ENCODE measurements at places on chromosomes 2 and 18.

GRCh38 chr2:75135776-75136400, 63.4 kb downstream of the TACR1 start:
- DNase-seq, result no peak

DNA sequence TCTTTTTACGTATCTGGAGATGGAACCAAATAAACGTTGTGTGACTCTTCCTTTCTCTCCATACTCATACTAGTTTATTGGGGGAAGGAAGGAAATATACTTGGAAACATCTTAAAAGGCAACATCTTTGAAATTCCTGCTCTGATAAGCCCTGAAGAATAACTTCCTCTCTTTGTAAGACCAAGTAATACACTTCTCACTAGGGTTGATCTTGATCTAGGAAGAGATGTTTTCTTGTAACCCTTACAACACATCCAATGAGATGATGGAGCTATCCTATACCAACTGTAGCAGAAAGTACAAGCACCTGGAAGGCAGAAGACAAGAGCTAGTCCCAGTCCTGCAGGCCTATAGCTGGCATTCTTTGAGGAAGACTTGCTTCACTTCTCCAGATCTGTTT, 2.0 kb downstream of the ANKRD44 start:
- no peak for DNase-seq

GRCh38 chr2:195364015-195364965, 292.7 kb upstream of the SLC39A10 start:
- DNase-seq, result peak; percentile 17

DNA sequence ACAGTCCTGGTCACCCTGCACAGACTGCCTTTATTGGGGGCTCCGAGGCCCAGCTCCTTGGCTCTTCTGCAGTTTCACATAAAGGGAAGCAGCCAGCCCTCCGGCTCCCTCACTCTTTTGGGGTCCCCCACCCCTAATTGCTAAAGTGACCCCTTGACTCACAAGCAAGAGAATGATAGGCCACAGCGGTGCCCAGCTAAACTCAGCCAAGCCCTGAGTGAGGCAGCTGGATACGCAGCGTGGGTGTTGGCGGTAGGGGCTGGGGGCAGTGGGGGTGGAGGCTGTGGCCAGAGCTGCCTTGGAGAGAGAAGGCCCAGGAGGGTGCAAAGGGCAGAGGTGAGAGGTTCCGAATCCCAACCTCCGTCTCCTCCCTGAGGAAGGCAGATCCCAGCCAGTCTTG, 25.5 kb upstream of the ALPP start:
- no peak for DNase-seq

DNA sequence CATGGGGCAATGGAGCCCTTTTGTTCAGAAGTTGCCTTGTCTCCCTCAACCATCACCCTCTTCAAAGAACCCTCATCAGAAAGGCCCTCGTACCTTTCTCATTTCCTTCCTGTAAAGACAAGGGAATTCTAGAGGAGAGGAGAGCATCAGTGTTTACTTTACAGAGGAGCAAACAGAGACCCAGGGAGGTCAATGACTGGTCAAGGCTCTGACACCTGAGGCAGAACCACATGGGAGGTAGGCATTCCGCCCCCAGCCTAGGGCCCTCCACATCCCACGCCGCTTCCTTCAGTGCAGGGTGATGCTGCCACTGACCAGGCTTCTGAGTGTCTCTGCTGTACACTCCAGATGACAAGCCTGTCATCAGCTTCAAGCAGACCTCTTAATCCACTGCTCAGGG, 104.7 kb downstream of the NRP2 start:
- no peak for DNase-seq

DNA sequence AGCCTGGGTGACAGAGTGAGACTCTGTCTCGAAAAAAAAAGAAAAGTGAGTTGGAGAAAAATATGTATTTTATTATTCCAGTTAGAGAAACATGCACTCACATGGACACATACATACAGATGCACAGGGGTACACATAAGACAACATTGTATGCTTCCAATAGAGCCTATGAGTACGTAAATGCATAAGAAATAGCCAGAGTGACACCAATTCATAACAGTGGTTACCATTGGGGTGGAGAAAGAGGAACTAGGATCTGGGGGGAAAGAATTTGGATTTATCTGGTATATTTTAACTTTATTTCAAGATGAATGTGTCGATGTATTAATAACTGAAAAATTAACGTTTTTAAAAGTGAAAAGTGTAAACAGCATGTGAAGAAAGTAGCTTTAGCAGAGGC, 16.1 kb downstream of the IL36A start:
- no peak for DNase-seq

DNA sequence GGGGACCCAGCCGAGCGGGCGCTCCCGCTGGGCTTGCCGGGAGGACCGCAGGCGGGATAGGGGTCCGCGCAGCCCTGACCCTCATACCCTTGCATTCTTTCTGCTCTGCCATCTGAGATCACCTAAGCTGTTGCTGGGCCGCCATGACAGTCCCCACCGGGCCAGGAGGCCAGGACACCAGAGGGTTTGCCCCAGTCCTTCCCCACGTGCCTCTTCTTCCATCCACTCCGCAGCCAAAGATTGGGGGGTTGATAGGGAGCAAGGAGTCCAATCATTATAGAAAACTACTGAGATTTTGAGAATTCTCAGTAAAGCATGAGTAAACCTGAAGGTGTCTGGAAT, 453 bp upstream of the GRB14 start:
- DNase-seq, result no peak

DNA sequence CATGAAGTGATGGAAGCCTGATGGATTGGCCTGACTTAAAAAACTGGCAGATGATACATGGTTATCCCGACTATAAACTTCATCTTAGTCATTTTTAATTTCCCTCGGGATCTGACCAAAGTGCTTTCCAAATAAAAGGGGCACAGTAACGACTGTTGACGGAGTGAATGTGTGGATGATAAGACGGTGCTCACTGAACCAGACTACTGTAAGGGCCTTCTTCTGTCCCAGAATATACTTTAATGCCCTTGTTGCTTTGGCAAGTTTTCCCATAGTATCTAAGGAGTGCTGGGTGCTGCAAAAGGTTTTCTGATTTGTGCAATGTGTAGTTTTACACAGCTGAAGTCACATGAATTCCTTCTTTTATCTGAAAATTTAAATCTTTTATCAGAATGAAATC, 373.5 kb downstream of the DSEL start:
- no peak for DNase-seq

DNA sequence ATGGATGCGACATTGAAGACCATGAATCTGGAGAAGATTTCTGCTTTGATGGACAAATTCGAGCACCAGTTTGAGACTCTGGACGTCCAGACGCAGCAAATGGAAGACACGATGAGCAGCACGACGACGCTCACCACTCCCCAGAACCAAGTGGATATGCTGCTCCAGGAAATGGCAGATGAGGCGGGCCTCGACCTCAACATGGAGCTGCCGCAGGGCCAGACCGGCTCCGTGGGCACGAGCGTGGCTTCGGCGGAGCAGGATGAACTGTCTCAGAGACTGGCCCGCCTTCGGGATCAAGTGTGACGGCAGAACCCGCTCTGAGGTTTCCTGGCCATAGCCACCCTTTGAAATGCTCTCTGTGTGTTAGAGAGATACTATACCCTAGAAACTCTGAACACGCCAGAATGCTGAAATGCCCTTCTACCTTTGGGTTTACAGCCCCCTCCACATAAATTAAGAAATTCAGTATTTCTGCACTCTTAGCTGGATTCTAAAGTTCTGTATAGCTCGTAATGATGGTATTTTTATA, 659 bp downstream of the CHMP1B start:
- DNase-seq, result peak; percentile 69

DNA sequence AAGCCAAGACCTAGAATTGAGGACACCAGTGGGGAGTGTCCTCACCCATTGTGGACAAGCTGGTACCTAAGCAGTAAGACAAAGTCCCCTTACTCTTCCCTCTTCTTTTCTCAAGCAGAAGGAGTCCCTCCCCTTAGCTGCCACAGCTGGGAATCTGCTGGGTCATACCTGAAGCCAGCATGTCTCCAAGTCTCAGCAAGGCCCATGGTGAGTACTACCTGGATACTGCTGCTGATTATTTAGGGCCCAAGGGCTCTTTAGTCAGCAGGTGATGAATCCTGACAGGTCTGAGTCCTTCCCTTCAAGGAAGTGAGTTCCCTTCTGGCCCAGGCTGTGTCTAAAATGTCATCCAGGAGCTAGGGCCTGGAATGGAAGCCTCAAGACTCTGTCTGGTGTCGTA, 198.6 kb upstream of the STK17B start:
- DNase-seq, result no peak

DNA sequence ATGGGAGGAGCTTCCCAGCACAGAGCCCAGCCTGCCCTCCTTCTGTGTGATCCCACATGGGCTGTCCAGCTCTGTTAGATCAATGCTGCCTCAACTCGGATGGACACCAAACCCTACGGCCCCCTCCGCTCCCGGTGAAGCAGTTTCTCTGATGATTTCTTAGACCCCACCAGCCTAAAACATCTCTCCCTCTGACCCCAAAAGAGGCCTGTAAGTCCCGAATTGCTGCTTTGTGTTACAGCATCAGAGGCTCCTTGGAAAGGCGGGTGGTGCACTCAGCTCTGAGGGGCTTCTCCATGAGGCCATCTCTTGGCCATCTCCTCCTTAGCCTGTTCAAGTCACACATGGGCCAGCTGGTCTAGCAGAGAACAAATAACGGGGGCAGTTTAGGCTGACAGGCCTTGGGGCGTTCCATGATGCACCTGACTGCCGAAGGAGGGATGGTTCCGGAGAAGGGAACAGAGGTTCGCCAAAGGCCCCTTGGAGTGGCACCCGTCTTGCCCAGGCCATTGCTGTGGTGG, 240.7 kb downstream of the SH3RF3 start:
- no peak for DNase-seq

DNA sequence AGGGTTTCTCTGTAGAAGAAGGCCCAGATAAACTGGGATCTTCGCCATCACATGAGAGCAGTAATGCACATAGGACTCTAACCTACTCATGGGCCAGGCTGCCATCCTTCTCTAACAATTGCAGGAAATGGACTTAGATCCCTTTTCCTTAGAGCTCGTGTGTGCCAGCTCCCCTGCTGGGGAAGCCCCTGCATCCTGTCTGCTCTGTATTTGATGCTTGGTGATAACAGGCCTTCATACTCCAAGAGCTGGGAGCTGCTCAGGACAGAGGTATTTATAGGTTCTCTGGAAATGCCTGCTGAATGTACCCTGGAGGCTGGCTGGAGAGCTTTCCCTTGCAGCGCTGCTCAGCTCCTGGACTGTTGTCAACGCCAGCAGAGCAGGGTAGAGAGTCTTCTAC, 249.6 kb downstream of the MTX2 start:
- no peak for DNase-seq

GRCh38 chr2:53886406-53887280, 26.9 kb upstream of the GPR75 start:
- DNase-seq, result no peak

- DNase-seq, result no peak
Observed at GRCh38 chr2:57920342-57920939, 126.2 kb upstream of the VRK2 start.

- no peak for DNase-seq
Observed at GRCh38 chr2:32976409-32977063, 29.8 kb downstream of the LTBP1 start.

- DNase-seq, result no peak
Observed at GRCh38 chr2:120593921-120594686, 141.6 kb upstream of the GLI2 start.

DNA sequence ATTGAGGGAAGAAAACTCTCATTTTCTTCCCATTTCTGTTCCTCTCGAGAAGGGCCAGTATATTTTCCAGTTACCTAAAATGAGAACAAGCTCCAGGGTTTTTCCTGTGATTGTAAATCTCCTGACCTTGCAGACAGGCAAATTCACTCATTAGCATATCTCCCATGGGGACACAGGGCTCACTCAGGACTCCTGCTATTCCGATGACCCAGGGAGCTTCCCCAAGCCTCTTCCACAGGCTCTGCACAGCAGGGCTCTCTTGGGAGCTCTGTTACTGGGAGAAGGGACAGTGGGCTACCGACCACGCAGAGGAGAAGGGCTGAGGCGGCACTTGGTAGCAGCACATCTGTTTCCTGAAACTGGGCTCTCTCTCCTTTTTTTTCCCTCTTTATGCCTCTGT, 135.2 kb upstream of the CAPN13 start:
- DNase-seq, result no peak

GRCh38 chr2:207484444-207485391, 45.0 kb upstream of the CREB1 start:
- no peak for DNase-seq

- no peak for DNase-seq
Observed at GRCh38 chr2:177612659-177613058, 220.1 kb downstream of the AGPS start.

DNA sequence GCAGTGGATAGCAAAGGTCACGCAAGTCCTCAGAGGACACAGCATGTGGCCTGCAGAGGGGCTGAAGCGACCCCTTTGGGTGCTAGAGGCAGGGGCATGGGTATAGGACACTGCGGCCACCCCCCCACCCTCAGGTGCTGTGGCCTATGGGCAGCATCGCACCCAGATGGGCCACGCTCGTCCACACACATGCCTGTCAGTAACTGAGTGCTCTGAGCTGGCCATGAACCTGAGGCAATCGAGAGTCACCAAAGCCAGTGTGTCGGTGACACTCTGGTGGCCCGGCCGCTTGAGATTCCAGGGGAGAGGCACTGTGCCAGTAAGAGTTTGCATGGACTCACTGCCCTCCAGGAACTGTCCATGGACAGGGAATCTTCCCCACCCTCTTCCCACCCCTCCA, 22.7 kb upstream of the PTPN2 start:
- no peak for DNase-seq

DNA sequence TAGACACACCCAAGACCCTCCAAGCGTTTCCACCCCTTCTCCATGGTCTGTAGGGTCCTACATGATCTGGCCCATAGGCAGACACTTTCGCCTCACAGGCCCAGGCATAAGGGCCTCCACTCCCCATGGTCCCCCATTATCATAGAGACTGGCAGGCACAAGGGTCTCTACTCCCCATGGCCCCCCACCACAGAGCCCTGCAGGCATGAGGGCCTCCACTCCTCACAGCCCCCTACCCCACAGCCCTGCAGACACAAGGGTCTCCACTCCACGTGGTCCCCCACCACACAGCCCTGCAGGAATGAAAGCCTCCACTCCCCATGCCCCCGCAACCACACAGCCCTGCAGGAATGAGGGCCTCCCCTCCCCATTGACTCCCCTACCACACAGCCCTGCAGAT, 159.7 kb upstream of the AGAP1 start:
- DNase-seq, result no peak

DNA sequence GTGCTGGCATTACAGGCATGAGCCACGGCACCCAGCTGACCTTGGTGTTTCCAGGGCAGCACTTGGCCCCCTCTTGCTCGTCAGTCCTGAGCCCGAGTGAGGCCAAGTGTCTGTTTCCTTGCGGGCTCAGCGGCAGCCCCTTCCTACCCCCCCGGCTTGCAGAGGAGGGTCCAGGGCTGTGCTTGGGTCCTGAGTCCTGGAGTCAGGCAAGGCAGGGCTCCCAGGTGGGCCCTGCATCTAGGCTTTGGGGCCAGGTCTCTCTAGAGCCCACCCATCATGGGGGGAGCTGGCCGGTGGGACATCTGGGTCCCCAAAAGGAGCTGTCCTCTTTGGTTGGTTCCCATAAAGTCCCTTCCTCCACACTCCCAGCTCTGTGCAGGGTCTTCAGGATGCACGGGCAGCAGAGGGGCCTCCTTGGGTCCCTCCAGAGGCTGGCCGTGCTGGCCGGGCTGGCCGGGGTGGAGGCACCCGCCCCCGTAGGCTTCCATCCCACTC, 63.7 kb upstream of the HPCAL1 start:
- no peak for DNase-seq

GRCh38 chr2:100730290-100730868, 89.6 kb upstream of the NPAS2 start:
- DNase-seq, result peak; percentile 76

Data from activated CD4-positive, alpha-beta T cell treated with anti-CD3 and anti-CD28 coated beads for 36 hours (primary cell).